ENCODE measurements at places on chromosomes 5 and 9.

DNA sequence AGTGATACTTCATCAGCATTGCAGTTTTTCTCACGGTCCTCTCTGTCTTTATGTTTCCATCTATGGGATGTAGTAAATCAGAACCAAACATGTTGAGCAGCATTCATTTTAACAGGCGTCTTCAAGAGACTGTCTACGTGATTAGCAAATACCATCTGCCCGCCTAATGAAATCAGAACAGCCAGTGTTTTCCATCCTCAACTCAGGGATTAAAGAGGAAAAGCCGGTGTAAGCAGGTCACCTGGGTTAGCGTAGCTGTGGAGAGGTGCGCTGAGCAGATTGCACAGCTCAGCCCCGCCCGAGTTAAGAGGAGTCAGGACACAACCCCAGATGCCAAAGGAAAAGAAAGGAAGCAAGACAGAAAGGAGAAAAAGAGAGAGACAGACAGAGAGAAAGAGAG lies 54.3 kb upstream of the ANKRD33B start:
- no peak for DNase-seq

GRCh38 chr5:86175224-86175623 lies 442.5 kb upstream of the COX7C start:
- DNase-seq: no peak

GRCh38 chr9:88980740-88981203 lies 10.5 kb upstream of the S1PR3 start:
- no peak for DNase-seq

DNA sequence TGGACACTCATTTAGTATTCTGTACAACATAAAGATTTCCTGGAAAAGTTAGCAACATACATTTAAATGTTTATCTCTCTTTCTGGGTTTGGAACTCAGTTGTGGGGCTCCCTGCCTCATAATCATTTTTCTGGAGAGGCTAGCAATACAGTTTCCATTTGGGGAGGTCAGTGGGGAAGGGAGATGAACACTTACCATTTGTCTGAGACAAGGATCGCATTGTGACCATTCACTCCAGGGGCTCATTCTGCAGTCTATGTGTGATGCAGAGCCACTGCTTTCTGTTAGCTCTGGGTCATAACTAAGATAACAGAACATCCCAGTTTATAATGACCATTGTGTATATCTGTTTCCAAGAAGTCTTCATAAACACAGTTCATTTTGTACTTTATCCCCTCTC lies 22.4 kb downstream of the C9 start:
- DNase-seq: no peak

DNA sequence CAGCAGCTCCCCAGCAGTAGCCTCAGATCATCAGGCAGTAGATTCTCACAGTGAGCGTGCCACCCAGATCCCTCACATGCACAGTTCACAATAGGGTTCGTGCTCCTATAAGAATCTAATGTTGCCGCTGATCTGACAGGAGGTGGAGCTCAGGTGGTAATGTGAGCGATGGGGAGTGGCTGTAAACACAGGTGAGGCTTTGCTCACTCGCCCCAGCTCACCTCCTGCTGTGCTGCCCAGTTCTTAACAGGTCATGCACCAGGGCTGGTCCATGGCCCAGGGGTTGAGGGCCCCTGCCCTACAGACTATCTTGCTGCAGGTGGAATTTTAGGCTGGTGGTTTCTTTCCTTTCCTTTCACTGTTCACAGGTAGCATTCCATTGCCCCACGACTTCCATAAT lies 100.2 kb downstream of the MRPL36 start:
- no peak for DNase-seq

- no peak for DNase-seq
Observed at GRCh38 chr5:91312698-91313097, 70.4 kb downstream of the ARRDC3 start.

DNA sequence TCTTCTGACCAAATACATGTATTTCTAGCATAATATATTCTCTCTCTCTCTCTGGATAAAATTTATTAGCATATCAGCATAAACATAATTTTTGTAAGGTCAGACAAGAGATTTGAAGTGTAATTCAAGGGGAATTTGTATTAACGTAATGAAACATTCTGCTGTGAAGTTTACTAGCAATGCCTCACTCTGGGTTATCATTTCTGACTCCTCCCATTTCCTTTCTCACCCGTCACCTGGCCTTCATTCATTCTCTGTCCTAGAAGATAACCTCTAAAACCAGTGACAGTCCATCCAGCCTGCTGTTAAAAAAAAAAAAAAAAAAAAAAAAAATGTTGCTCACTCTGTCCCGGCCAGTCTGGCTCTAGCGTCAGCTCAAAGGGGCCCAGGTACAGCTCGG lies 27.1 kb downstream of the GRAMD2B start:
- DNase-seq: no peak

DNA sequence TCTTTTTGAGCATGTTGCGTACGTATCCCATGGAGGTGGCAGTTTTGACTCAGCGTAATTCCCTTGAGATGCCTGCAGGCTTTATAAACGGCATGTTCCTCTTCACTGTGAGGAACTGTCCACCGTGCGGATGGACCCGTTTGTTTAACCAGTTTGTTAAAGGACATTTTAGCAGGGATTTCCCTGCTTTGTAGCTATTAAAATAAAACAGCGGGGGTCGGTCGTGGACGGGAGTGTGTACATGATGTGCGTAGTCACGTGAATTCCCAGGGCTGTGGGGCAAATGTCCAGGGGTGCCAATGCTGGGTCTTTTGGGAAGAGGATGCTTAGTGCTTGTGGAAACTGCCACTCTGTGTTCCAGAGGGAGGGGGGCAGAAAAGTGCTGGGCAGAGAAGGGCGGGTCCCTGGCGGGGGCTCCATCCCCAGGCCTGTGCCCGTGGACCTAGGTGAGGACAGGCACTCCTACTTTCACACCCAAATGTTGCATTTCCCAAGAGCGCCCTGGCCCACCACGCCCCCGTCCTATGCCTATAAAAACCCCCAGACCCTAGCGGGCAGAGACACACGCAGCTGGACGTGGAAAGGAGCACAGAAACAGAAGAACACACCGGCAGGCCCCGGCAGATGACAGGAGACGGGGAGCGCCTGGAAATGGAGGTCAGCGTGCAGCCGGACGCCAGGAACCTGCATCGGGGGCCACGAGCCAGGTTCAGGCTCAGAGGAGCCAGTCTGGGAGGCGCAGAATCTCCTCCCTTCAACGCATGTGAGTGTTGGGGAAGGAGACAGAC lies 4.0 kb upstream of the TERT start:
- DNase-seq: no peak

DNA sequence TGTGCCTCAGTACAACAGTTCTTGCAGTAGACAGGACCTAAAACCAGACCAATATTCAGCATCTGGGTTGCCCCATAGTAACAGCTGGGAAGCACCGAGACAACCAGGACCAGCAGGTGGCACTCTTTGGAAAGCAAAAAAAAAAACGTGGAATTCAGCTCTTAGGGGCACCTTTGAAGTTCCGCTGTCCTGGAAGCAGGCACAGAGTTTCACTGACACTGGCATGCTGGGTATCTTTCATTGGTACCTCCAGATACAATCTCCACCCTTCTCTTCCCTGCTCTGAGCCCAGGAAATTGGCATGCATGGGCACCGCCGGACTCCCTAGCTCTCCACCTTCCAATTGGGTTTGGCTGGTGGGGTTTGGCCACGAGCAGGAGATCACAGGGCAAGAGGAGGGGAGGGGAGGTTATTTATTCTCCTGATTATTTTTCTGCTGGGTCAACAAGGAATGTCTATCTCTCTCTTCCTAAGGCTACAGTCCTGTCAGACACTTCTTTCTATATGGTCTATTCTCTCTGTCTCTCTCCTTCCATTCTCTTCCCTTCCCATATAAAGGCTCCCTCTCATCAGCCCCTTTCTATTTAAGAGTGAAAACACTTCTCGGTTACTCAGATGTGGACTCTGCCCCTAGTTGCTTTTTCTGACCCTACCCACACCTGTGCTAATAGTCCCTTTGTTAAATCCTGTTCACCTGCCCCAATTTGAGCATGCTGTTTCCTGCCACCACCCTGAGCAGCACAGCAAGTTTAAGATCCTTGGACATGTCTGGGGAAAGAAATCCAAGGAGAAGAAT lies 1.9 kb upstream of the IDNK start:
- DNase-seq: no peak

DNA sequence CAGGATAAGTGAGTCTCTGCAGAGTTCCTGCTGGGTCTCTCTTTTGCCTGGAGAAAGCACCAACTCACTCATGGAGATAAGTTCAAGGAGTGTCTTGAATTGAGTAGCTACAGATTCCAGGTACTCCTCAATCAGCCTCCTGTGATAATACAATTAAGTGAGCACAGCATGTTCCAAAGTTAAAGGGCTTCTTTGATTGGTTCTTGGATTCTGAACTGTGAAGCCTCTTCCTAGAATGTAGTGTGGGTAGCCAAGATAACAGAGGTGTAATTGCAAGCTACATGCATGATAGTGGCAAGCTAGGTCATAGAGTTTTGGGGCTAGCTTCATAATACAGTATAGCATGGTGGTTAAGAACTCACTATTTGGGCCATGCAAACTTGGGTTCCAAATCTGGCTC lies 23.2 kb upstream of the CARNMT1 start:
- DNase-seq: no peak

- DNase-seq: no peak
Observed at GRCh38 chr5:72662305-72662704, 154.2 kb upstream of the TNPO1 start.

GRCh38 chr5:174078416-174078815 lies 32.9 kb downstream of the NSG2 start:
- DNase-seq: no peak

GRCh38 chr5:8349855-8350254 lies 480.9 kb downstream of the MTRR start:
- DNase-seq: no peak

GRCh38 chr9:96163161-96163560 lies 138.8 kb downstream of the HSD17B3 start:
- DNase-seq: no peak

GRCh38 chr9:4228606-4229005 lies 71.3 kb downstream of the GLIS3 start:
- no peak for DNase-seq

GRCh38 chr9:134059188-134059641 lies 8.6 kb downstream of the BRD3 start:
- DNase-seq: no peak

DNA sequence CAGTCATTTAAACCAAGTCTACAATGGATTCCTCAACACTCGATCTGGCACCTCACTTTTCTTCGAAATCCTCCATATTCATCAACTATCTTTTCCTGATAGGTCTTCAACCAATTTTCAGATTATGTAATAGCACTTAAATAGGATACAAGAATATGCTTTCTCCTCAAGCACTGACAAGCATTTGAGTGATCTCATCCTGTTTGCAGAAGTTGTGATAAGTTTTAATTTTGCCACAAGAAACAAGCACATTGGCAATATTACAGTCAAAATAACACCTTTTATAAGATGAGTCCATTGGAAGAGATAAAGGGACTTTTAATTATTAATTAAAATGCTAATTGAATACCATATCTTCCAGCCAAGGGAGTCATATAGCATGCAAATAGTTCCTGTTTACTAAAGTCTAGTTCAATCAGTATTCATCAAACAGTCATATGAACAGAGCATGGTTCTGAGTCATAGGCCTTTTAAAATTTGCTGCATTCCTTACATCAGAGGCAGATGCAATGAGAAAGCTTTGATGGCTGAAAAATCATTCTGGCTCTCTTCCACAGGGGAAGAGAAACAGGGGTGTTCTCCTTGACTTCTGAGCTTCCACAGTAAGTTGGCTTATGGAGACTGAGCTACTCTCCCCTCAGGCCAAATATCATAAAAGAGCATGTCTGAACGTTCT lies 32.7 kb upstream of the ZCCHC9 start:
- no peak for DNase-seq

DNA sequence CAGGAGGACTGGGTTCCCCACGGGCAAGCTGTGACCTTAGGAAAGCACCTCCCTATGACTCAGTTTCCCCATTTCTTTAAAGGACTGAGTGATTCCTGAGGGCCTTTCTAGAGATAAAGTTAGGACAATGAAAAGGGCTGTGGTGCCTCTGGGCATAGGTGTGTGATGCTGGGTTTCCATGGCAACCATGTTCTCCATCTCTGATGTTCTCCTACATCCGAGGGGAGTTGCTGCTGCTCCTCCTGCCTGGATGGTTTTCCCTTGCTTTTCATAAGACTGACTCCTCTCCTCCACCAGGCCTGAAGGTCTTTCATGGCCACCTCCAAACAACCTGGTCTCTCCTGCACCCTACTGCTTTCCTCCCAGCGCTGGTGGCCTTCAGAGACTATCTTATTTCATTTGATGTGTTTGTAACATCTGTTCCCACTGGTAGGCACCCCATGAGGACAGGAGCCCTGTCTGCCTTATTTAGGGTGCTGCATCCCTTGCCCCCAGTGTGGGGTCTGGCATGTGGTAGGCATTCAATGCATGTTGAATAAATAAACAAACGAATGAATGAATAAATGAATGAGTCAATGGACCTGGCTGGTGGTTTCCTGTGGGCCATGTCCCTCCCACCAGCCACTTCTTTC lies 112.2 kb upstream of the HAND1 start:
- DNase-seq: no peak

DNA sequence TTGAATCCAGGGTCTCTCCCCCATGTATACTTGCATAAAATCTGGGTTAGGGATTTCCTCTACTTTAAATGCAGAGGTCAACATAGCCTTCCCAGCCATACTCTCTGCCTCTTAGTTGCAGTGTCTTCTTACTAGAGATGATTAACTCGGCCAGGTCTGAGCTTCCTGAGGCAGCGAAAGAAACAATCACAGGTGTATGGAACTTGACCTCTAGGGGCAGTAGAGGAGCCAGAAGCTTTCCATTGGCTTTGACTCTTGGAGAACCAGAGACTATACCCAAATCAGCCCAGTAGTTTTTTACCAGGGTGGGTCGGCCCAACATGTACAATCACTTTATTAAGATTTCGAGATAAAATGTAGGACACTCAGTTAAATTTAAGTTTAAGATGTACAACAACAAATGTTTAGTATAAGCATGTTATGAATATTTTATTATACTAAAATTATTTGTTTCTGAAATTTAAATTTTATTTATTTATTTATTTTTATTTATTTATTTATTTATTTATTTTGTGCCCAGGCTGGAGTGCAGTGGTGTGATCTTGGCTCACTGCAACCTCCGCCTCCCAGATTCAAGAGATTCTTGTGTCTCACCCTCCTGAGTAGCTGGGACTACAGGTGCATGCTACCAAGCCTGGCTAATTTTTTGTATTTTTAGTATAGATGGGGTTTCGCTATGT lies 48.0 kb upstream of the DMRT3 start:
- no peak for DNase-seq

- DNase-seq: no peak
Observed at GRCh38 chr5:132256783-132257130, 739 bp upstream of the PDLIM4 start.

DNA sequence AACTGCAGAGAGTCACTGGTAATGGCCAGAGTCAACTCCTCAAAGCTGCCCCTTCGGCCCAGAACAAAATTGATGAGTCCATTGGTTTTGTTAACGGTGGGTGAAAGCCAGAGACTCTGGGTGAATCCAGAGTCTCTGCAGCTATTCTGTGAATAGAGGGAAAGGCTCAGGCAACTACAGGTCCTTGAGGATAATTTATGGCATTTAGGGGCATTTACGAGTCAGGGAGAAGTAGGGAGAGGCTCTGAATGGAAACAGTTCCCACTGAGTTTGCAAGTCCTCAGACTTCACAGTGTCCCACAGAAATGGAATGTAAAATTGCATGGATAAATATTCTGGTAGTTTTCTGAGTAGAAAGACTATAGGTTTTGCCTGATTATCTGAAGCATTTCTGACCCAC lies 257.8 kb downstream of the SEC61B start:
- DNase-seq: no peak

GRCh38 chr5:158470764-158471534 lies 612.0 kb upstream of the CLINT1 start:
- DNase-seq: no peak
